ENCODE measurements at places on chromosomes 1 and 21.

GRCh38 chr1:20730690-20731056 is 1.8 kb downstream of the SH2D5 start:
- DNase-seq = no peak

DNA sequence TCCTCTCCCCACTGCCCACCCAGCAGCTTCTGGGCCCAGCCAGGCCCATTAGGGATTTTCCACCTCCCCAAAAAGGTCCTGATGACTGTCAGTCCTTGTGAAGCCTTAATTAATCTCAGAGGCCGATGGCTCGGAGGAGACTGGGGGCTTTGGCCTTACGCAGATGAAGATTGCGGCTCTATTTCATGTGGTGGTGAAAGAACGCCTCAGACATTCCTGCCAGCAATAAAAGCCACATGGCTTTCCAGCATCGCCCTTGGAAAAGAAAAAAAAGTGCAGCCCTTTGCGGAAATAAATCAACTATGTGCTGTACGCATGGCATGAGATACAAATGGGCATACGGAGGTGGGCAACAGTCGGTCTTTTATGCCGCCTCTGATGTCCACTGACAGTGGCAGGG is 6.6 kb upstream of the RUNX3 start:
- no peak for DNase-seq

DNA sequence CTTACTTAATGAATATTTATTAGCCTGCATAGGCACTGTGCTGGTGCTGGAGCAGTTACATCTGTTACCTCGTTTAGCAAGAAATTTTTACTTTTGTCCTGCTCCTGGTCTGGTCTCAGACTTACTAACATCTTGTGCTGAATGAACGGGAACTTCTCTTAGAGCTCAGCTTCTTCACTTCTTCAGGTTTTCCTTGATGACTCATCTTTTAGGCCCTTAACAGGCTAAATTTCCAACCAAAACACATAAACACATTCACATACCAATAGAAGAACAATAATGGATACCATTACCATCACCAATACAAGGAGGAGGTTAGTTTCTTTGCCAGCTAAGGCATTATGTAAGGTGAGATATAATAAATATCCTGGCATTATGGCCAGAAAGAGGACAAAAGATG is 68.9 kb downstream of the IFI44 start:
- DNase-seq = no peak

DNA sequence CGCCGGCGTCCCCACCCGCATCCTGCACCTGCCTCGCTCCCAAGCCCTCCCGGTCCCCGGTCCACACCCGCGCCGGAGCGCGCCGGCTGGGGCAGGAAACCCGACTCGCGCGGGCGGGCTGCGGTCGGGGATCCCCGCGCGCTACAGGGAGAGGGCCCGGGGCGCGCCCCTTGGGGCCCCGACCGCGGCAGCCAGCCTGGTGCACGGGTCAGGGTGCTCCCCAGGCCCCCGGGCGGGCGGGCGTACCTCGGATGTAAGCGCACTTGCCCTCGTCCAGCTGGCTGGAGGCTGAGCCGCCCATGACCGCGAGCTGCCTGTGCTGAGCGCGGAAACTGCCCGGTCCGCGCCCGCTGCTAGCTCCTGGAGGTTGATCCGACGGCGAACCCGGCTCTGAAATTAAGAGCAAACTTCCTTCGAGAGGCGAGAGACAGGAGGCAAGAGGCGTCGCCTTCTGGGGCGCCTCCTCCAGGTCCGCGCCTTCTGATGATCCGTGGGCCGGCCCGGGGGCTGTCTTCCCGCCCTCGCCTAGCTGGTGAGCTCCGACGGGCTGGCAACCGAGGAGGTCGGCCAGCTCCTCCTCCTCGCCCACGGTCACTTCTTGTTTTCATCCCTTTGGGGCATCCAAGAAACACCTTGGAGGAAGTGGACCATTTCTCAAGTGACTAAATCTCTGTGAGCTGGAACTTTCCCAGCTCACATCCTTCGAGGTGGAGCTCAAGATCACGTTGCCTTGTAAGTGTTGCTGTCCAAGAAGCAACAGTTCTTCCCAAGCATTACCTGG is at the start of gene NIBAN1:
Gene NIBAN1, minus strand, starts transcription at position 453 of the 781 bp plus-strand sequence. Its CDS starts 152 bp downstream, at position 301.
- DNase-seq = no peak

GRCh38 chr1:245805532-245805931 is 650.7 kb downstream of the KIF26B start:
- no peak for DNase-seq
